Activated T-cell treated with anti-CD3 and anti-CD28 coated beads for 48 hours (primary cell): ENCODE measurements at places on chromosomes 13 and 19.

GRCh38 chr19:1251330-1252220, 3.2 kb downstream of the MIDN start:
- peak; percentile 55 for DNase-seq

DNA sequence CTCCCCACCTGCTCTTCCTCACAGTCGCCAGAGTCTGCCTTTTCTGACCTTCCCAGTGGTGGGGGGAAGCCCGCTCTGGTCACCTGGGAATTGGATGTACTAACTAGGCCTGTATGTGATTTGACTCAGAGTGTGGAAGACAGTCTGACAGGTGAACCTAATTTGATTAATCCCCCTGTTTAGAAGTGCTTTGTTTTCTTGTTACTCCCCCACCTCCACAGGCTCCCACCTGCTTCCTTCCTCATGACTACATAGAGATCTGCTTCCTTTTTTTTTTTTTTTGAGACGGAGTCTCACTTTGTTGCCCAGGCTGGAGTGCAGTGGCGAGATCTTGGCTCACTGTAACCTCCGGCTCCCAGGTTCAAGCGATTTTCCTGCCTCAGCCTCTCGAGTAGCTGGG, 44.0 kb downstream of the COG3 start:
- DNase-seq, result no peak

GRCh38 chr13:111506125-111506524, 185.7 kb downstream of the TEX29 start:
- DNase-seq, result no peak

DNA sequence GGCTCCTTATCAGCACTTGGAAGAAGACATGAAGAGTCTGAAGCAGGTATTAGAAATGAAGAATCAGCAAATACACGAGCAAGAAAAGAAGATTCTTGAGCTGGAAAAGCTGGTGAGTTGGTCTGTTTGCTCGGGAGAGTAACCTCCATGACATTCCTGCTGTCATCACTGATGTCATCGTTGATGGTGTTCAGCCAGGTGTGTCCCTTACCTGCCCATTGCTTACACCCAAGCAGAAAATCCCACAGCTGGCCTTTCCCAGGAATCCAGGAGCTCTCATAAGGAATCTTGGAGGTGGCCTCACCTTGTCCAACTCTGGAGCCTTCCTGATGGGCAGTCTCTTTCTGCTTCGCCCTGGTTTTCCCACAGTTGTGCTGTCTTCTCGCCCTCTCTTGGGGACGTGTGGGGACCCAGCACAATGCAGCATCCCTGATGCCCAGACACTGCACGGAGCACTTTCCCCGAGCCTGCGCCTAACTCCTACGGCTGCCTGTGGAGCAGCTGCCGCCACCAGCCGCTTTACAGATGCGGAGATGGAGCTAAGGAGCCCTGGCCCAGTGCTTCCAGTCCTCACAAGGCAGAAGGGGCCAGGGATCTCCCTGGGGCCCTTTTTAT, 97.0 kb downstream of the SLC7A1 start:
- no peak for DNase-seq

- no peak for DNase-seq
Measured at GRCh38 chr19:39471756-39472536, 8.7 kb upstream of the TIMM50 start.

- no peak for DNase-seq
Measured at GRCh38 chr19:14533450-14533849, 4.1 kb downstream of the TECR start.

DNA sequence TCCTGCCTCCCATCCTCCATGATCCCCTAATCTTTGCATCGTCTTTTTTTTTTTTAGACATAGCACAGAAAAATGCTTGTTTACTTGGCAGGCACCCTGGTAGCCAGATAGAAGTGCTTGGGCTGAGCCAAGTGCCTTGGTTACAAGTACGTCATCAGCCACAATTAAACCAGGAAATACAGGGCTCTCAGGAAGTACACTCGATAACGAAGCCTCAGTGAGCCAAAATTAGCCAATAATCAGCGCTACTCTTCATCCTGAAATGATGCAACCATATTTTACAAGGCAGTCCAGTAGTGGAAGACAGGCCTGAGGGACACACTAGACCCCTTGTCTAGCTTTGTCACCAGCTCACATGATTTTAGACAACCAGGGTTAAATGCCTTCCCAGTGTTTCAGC, 194.0 kb upstream of the NBEA start:
- no peak for DNase-seq

GRCh38 chr13:112725346-112726015, 35.6 kb downstream of the ATP11A start:
- no peak for DNase-seq

DNA sequence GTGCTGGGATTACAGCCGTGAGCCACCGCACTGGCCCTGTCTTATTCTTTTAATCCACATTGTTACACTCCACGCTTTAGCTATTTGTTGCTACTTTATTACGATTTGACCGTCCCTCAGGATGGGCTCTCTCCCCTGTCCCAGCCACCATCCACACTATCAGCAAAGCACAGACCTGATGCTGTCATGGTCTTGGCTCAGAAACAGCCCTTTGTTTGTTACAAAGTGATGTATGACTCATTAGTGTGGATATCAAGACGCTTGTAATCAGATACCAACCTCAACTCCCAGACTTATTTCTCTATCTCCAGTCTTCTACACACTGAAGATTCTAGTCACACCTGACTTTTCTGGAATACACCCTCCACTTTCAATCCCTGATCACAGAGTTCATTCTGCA, 84.6 kb upstream of the FREM2 start:
- DNase-seq, result no peak
